ENCODE measurements at places on chromosomes 4 and X.

DNA sequence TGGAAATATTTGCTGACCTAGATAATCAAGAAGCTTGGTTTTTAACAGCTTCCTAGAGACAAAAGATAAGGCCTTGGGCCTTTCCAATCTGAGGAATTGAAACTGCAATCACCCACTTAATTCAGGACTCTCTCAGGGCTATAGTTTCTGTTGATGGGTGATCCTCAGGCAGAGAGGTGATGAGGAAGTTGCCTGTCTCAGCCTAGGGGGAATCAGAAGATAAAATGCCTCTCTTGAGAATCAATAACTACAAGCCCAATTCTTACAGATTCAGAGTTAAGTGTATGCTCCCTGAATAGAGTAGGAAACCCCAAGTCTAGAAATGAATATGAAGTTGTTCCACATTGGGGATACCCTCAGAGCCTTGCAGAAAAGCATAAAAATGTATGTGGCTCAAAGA is 45.5 kb downstream of the NFKB1 start:
- DNase-seq: no peak

DNA sequence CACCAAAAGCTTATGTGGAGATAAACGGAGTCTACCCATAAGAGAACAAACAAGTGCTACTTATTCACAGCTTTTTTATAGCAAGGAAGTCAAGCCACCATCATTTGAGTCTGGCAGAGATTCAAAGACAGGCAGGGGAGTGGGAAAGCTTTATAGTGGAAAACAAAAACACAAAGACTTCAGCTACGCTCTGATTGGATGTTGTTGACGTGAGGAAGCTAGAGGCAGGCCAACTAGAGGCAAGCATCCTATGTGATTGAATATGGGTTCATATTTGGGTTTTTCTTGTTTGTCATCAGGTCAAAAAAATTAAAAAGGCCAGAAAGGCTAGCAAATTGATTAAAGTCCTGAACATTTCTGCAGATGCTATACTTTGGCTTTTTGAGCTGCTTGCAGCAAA is 719 bp upstream of the TCEAL4 start:
- no peak for DNase-seq

DNA sequence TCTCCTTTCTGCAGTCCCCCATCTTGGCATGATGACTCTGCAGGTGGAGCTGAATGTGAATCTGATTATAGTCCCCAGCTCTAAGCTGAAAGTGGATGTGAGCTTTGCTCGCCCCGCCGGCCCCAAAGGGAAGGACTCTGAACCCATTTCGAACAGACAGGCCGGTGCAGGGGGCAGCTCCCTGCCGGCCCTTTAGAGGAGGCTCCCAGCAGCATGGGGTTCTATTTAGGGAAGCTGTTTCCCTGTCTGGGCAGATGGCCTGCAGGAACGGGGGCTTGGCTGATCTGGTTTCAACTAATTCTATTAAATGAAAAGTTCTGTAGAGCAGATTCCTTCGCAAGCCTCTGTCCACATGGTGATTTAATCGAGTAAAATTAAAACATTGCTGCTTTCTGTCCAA is 104.8 kb upstream of the MSX1 start:
- DNase-seq: no peak

DNA sequence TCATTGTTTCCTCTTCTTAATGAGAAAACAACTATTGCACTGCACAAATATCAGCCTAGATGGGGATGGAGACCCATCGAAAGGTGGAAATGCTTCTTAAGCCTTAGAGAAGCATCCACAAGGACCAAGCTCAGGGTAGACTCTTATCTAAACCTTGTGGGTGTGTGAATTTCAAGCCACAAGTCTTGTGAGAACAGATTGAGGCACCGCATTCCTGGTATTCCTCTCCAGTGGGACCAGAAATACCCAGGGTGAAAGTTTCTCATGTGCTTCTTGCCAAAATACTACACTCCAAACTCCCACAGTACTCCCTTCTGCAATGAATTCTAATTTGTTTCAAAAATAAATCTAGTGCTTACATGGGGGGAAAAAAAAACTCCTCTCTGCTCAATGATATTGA is 375.6 kb downstream of the PDGFC start:
- DNase-seq: peak; percentile 60

GRCh38 chrX:115449742-115450141 is 111.2 kb upstream of the PLS3 start:
- no peak for DNase-seq

- no peak for DNase-seq
These were observed 295.3 kb downstream of the MID1IP1 start for GRCh38 chrX:39096599-39096998.

DNA sequence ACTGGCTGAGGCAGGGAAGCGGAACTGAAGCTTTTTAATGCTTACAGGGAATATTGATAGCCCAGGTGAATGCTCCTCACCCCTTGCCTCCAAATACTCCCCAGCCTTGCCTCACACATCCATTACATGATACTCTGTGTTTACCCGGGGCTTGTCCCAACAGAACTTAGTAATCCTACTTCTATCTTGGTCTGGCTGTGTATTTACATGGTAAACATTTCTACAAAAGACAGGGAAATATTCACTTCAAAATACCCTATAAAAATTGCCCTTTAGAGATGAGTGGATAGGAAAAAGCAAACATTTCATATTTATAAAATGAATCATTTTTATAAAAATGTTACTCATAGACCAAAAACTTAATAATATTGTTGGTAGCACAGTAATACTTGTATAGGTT is 120.1 kb downstream of the NHS start:
- no peak for DNase-seq

- DNase-seq: no peak
These were observed 25.9 kb upstream of the GUCY1A1 start for GRCh38 chr4:155640751-155641150.

DNA sequence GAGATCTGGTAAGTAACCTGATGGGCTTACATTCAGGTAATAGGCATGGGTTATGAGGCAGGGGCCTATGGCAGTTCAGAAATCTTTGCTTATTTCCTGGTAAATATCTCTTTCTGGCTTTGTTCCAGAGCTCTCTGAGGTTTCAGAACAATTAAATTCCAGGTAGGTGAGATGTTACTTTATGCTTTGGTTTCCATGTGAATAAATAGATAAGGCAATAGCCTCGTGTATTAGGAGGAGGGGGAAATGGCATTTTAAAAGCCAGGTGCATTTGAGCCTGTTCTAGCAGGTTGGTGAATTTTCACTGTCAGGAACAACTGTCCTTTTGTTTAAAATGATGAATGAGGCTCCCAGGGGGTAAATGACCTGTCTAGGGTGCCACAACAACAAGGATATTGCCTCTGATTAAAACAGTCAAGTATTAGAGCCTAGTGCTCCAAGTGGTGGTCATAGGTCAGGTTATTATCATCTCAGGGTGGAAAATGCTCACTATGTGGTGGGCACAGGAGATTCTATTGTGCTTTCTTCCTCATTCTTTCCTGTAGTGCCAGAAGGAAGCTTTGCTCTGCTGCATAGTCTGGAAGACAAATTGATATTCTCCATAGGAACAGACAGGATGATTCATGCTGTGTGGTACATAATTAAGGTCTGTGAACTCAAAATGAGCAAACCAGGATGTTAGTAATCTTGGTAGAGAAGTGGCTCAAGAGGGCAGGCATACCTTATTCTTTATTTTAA is 296.2 kb downstream of the INPP4B start:
- DNase-seq: peak; percentile 79

- DNase-seq: no peak
These were observed 484.5 kb downstream of the IL1RAPL1 start for GRCh38 chrX:29071525-29072320.

DNA sequence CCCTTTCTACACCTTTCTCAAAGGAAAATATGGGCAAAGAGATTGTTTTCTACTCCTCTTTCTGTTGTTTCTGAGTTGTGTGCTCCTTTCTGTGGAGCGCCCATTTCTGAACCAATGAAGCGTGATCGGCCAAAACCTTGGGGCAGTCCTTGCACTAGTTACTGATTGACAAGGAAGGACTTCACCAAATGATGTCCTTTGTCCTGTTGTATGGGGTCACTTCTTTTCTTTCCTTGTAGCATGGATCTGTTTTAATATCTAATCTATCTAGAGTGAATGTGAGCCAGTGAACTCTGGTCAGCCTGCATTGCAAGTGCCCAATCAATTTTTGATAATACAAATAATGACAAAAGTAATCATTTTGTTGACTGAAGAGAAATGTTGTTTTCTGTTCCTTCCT is 94.5 kb downstream of the EGF start:
- no peak for DNase-seq

GRCh38 chr4:47490550-47490949 is 5.5 kb downstream of the ATP10D start:
- no peak for DNase-seq

DNA sequence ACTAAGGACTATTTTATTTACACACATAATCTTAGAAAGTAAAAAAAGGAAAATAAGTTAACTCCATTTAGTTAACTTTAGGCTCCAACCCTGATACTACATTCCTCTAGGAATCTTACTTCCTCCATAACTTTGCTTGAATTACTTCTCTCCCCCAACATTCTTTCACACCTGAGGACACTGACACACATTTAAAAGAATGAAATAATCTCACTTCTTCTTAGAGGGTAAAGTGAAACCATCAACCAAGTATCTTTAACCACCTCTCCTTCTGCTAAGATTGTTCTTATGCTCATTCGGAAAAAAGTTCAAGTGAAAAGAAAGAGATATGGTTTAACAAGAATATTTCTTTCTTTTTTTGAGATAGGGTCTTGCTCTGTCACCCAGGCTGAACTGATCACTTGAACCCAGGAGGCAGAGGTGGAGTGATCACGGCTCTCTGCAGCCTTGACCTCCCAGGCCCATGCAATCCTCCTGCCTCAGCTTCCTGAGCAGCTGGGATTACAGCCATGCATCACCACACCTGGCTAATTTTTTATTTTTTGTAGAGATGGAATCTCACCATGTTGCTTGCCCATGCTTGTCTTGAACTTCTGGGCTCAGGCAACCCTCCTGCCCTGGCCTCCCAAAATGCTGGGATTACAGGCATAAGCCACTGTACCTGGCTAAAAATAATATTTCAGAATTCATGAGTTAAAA is 28.5 kb downstream of the SLC25A4 start:
- no peak for DNase-seq

- no peak for DNase-seq
These were observed 13.2 kb downstream of the PTTG2 start for GRCh38 chr4:37973441-37973840.

- DNase-seq: no peak
These were observed 45.3 kb downstream of the HMGB2 start for GRCh38 chr4:173288698-173289352.

GRCh38 chr4:55485821-55486220 is 60.9 kb downstream of the CLOCK start:
- no peak for DNase-seq

GRCh38 chr4:180164799-180165198 is 2078.4 kb upstream of the TENM3 start:
- DNase-seq: peak; percentile 57

GRCh38 chr4:37555322-37555721 is 130.9 kb downstream of the RELL1 start:
- DNase-seq: no peak

DNA sequence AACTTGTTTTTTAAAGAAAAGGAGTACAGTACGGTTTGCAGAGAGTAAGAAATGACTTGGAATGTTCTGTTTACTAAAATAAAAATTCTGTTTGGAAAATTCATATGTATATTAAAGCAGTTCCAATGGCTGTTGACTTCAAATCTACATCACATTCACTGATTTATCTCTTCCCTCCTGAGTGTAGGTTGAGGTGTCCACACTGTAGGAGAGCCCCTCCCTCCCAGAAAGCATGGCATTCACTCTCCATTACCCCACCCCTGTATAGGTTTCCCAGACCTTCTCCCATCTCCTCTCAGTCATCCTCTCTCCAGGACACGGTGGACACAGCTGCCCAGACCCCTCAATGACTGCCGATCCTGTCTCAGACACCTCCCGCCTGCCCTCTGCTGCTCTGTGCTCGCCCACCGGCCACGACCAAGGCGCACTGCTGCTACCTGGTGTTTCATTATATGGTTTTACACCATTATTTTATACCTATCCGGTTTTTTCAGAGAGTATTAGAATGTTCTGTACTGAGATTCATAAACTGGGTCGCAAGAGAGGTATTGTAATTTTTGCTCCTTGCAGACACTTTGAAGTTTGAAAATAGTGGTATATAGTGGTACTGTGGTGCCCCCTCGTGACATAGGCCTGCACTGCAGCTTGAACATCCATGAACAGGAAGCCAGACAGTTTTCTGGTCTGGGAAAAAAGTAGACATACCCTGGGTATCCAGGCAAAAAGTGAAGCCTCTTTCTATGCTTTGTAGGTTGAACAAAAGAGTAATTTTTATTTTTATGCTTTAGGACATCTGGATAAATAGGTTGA is 38.8 kb upstream of the BEX4 start:
- no peak for DNase-seq

GRCh38 chr4:140704964-140705363 is 51.2 kb downstream of the TBC1D9 start:
- no peak for DNase-seq

GRCh38 chr4:140004922-140005627 is 148.9 kb downstream of the MAML3 start:
- no peak for DNase-seq

All from retinal pigment epithelial cell (primary cell).